ENCODE measurements at places on chromosomes 6 and 20. TPM values are rescaled to one million over a fixed set of nuclear protein-coding genes. Genes with fewer than 3 reads are reported as not detected.

- peak; percentile 81 for ATAC-seq
Observed at GRCh38 chr20:62710886-62711702, 2.5 kb downstream of the NTSR1 start.

- ATAC-seq = no peak
Observed at GRCh38 chr6:11931296-11932035, 80.6 kb upstream of the HIVEP1 start.

- ATAC-seq = peak; percentile 37
Observed at GRCh38 chr6:161373905-161374451, 100.1 kb upstream of the AGPAT4 start.

- ATAC-seq = no peak
Observed at GRCh38 chr6:39835821-39836295, 43.7 kb downstream of the DAAM2 start.

- no peak for ATAC-seq
Observed at GRCh38 chr6:163661272-163661671, 246.8 kb downstream of the QKI start.

GRCh38 chr20:50170549-50171220 is 17.2 kb upstream of the PEDS1 start:
- ATAC-seq = no peak

GRCh38 chr20:44990425-44990824 is 24.1 kb downstream of the STK4 start:
- peak; percentile 97 for ATAC-seq

DNA sequence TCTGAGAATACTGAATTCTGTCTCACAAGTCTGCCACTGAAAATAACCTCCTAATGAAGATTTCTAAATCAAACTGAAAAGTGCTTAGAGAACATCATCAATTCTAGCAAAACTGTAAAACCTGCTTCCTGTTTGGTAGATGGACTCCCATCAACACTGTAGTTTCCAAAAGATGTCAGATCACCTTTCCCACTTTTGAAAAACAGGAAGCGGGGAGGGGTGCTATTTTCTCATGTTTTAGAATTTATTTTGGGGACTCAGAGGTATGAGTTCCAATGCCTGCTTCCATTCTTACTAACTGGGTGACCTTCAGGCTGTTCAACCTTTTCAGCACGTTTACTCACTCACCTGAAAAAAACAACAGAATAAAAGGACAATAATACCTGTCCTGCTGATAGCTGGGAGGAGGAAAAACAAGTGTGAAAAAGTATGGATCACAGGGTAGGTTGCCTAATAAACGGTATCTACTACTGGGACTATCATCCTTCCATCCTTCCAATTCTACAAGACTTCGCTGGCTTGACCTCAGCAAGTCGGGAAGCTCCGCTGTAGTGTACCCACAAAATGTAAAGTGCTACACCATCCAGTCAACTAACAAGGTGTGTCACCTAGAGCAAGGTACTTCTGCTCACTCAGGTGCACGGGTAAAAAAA is 1.1 kb downstream of the ATP5F1E start:
- ATAC-seq = no peak

RAET1G gene
- total RNA-seq = not detected

COMMD7 gene
- 29.9 TPM for total RNA-seq

CRIP3 gene
- total RNA-seq = 4.2 TPM

GGTLC1 gene
- not detected for total RNA-seq

GSTA3 gene
- total RNA-seq = not detected

ULBP2 gene
- not detected for total RNA-seq

SLC24A3 gene
- not detected for total RNA-seq

SIRPB2 gene
- not detected for total RNA-seq

HLA-DQB1 gene
- 25.5 TPM for total RNA-seq

KHDC1L gene
- not detected for total RNA-seq

MICB gene
- total RNA-seq = 34.3 TPM
